ENCODE measurements at places on chromosomes 5 and 9.

DNA sequence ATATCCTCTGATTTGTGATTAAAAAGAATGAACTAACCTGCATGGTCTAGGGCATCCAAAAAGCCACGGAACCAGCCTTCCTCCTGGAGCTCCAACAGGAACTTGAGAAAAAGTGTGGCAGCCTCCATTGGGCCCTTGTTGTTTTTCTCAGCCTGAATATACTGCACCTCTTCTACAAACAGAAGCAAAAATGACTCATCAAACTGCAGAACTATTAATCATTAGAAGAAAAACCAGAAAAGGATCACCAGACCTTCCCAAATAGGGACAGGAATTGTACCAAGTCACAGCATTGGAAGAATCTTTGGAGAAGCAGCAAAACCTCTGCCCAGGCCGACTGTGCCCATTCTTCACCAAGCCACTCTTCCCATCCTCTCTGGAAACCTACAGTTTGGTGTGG is 25.2 kb downstream of the RIGI start:
- no peak for DNase-seq

DNA sequence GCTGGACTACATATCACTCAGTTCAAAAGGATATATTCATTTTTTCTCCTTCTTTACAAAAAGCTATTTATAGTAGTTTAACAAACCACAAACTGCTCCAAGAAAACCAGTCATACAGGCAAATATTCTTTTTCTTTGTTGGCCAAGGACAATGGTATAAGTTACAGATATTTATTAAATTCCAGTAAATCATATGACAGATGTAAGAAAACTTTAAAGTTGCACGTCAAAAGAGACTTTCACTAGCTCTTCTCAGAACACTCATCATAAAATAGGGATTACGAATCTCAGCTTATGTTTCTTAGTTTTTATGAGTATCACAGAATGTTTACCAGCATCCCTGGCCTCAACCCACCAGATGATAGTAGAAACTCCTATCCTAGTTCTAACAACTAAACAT is 67.2 kb downstream of the ANKRD31 start:
- DNase-seq = no peak

GRCh38 chr5:89045216-89045615 is 162.2 kb upstream of the MEF2C start:
- DNase-seq = no peak

DNA sequence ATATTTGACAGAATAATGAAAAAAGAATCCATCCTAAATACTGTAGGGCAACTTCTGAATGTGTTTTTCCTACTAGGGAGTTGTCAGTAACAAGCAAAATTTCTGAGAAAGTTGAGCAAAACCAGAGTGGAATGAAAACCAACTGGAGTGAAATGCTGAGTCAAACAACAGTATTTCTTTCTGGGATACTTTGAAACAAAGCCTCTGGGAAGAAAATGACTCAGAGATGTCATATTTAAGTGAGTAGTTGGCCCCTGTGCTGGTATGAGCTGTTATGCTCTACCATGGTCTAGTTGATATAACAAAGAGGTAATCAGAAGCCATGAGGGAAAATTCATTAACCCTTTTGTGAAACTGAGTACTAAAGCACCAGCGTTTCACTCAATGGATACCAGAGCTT is 372.1 kb upstream of the C9orf72 start:
- DNase-seq = no peak

DNA sequence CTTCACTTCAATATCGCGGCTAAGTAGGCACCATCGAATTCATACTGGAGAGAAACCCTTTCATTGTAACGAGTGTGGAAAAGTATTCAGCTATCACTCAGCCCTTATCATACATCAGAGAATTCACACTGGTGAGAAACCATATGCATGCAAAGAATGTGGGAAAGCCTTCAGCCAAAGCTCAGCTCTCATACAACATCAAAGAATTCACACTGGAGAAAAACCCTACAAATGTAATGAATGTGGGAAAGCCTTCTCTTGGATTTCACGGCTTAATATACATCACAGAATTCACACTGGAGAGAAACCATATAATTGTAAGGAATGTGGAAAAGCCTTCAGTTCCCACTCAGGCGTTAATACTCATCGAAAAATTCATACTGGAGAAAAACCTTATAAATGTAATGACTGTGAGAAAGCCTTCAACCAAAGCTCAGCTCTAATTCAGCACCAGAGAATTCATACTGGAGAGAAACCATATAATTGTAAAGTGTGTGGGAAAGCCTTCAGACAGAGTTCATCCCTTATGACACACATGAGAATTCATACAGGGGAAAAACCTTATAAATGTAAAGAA is 9.5 kb downstream of the ZNF879 start:
- no peak for DNase-seq

- no peak for DNase-seq
These were observed 215.7 kb downstream of the GAS1 start for GRCh38 chr9:86731511-86732063.

DNA sequence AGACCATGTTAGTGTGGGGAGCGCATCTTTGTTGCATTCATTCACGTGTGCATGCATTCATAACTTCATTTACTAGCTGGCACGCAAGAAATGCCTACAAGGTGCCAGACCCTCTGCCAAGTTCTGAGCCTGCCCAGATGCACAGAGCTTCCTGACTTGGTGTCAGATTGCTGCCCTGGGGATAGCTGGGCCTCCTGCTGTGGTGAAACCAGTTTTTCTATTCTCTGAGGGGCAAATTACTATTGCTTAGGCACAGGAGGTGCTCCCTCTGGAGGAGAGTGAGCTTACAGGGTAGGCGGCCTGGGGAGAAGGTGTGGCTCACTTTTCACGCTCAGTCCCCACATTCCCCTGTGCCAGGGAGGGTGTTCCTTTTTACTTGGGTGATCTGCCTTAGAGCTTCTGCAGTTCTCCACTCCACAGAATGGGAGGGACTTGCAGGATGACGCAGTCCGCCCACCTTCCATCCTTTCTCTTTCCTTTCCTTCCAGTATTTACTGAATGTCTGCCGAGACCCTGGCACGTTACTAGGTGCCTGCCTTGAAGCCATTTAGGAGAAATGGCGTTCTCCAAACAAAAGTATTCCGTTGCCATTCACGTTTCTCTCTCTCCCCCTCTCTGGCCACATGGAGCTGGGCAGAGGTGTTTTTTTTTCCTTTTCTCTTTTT is 27.9 kb upstream of the CTNNA1 start:
- DNase-seq = no peak

- DNase-seq = no peak
These were observed 455 bp upstream of the FER start for GRCh38 chr5:108747111-108747773.

- no peak for DNase-seq
These were observed 14.3 kb downstream of the CD180 start for GRCh38 chr5:67182301-67182790.

DNA sequence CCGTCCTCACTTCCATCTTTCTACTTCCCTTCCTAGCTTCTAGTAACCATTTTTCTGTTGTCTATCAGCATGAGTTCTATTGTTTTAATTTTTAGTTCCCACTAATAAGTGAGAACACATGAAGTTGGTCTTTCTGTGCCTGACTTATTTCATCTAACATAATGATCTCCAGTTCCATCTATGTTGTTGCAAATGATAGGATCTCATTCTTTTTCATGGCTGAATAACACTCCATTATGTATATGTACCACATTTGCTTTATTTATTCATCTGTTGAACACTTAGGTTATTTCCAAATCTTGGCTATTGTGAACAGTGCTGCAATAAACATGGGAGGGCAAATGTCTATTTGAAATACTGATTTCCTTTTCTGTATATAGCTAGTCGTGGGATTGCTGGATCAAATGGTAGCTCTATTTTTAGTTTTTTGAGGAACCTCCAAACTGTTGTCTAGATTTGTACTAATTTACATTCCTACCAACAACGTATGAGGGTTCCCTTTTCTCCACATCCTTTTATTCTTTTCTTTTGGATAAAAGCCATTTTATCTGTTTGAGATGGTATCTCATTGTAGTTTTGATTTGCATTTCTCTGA is 50.3 kb downstream of the NSD1 start:
- no peak for DNase-seq

DNA sequence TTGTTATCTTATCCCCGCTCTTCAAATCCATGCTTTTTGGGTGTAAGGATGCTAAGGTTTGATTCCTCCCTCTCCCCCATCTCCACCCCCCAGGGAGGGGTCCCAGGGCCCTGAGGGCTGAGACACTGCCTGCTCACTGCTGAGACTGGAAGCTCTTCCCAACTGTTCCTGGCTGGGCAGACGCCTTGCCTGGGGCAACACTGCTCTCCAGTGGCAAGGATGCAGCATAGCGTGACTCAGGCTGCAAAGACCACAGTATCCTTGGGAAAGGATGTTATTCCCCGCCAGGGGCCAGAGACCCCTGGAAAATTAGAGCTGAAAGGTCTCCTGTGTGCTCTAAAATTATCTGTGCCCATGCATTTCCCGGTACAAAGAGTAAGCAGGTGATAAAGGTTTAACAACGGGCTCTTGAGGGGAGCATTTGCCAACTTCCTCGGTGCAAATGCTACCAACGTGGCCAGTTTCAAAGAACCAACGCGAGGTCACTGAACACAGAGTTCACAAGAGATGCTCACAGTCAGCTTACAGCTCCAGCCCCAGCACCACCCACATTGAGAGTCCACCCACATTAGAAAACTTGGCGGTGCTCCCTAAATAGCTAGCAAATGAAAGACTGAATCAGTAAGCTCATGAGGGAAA is 271.9 kb downstream of the NSG2 start:
- DNase-seq = no peak

DNA sequence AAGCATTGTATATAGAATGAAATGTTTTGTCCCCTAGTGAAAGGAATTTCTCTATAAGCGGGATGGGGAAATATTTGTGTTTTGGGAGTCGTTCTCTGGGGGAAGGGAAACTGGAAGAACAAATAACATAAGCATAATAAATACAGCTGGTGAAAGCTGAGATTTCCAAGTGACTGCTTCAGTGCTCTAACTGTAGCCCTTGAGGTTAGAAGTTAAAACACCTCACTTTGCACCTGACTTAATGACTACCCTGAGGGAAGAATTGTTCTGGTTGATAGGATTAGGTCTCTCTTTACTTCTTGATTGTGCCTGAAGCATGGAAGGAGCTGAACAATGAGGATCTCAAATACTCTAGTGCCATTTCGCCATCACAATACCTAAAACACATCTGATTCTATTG is 307.4 kb downstream of the MAN2A1 start:
- DNase-seq = no peak

DNA sequence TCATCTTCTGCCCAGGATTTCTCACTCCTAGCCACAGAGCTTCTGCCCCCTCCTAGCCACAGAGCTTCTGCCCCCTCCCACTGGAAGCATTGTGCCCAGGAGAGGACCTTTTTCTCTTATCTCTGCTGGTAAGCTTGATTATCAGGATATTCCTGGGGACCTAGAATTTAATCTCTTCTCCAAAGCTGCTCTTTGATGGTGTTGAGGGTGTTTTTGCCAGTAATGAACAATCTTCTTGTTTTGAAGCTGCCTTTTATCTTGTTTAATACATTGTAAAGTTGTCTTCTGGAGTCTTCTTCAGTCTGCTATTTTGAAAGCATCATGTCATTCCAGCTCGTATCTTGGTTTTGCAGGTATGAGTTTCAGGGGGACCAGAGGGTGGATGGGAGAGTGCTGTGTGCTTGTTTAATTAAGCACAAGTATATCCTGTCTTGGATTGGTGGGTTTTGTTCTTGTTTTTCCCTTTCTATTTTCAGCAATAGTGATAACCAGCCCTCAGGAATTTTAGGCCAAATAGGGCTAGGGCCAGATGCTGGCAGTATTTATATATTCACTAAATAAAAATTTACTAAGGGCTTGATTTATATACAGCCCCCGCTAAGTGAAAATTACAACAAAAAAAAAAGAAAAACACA is 214.0 kb upstream of the DMRT1 start:
- no peak for DNase-seq

DNA sequence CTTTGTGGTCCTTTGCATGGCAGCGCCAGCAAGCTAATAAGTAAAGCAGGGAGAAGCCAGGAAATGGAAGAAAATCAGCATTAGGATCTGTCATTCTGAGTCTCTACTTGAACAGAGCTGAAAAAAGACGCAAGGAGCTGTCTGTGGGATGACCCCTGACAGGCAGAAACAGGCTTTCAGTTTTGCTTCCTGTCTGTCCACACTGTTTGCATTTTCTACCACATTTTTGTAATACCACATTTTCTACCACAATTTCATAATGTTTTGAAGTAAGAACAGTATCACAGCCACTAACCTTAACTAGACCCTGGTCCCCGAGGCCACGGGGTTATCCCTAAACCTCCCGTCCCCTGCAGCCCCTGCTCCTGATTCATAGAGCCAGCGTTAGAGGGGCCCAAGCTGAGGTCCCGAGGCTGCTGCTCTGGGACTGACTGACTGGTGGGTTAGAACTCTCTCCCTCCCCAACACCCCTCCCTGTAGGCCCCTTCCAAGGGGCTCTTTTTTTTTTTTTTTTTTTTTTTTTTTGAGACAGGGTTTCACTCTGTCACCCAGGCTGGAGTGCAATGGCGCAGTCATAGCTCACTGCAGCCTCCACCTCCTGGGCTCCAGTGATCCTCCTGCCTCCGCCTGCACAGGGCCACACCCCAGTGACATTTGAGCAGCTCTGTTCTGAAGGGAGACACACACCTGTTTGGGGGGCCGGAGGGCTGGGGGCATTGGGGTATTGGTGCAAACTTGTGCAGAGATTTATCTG is 4.0 kb upstream of the CLIC3 start:
- no peak for DNase-seq

- DNase-seq = no peak
These were observed 28.2 kb upstream of the RPL26L1 start for GRCh38 chr5:172931001-172931536.

DNA sequence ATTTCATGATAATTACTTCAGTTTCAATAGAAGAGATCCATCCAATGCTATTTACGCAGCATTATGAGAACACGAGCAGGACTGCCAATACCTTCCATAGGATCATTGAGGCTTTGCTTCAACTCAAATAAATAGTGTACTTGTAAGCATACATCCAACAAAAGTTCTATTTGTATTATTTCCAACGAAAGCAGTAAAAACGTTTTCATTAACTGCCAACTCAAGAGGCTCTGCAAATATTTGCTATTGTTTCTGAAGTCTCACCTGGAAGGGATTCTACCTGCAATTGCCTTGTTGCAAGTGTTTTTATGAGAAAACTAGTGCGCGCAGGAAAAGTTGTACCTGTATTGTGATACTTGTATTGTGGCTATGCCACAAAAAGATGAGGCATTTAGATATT is 11.0 kb upstream of the GNPDA1 start:
- DNase-seq = no peak

DNA sequence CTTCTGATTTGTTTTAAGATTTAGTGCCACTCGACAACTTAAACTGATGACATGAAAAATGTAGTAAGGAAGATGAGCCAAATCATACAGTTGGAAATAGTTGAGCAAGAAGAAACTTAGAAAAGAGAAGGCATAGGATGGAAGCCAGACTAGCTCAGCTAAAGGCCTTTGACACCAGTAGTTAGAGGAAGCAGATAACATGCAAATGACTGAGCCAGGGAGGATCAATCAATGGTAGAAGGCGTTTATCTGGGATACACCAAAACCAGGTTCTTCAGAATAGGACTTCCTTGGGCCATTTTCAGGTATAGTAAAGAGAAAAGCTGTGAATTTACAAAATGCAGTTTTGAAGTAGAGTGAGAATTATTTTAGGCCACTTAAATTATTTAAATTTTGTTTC is 3.2 kb downstream of the TDRD7 start:
- no peak for DNase-seq
